Brain pericyte (primary cell): ENCODE measurements at places on chromosomes 12 and 14.
A peak's percentile ranks its signal among the peaks of the same experiment; 100 is the strongest.

DNA sequence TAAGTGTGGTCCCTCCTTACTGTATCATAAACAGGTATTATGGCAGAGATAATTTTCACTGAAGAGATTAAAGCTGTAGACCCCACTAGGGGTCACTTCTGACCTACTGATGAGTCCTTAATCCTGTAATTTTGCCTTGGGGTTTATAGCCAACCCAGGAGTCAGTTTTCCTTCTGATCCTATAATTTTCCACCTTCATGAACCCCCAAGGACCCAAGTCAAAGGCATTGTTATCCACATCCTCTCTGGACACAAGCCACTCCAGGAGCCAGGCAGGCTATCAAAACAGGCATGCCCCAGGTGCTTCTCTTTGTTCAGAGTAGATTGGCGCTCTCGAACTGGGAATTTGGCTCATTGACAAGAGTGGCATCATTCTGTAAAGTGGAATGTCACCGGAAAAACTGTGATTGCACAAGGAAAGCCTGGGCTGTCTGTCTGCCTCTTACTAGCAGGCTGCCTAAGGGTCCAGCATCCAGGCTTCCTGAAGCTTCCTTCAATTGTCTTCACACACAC is 1523.2 kb upstream of the FLRT2 start:
- DNase-seq, result no peak

- no peak for DNase-seq
Measured at GRCh38 chr14:79318371-79318770, 892.9 kb downstream of the DIO2 start.

- DNase-seq, result no peak
Measured at GRCh38 chr14:60266021-60266937, 17.3 kb downstream of the PPM1A start.

- DNase-seq, result no peak
Measured at GRCh38 chr14:91586410-91586809, 76.3 kb upstream of the PPP4R3A start.

DNA sequence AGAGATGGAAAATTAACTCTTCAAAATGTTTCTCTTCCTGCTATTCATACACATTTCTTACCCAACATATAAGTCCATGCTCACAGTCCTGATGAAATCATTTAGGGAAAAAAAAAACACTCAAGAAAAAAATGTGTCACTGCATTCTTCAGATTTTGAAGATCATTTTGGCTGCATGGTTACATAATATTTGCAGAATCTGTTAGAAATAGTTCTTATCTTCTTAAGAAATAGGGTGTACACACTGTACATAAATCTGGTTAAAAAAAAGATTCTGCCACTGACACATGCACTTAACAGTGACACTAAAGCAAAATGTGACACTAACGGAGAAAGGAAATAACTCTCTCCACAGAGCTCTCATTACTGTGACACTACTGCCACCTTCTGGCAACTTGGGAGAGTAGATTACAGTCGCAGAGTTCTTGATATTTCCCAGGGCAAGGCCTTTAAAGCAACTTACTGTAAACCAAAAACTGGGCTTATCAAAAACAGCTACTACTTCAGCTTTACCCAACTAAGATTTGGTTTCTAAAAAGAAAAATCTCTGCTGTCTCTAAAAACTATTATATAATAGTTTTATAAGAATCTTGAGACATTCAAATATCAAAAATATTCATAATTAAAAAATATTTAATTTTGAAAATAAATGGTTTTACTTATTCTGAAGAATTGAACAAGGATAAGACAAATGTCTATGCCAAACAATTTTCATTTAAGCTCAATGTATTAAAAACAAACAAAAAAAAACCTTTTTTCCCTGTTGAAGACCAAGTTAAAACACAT is 65.0 kb downstream of the SETD3 start:
- DNase-seq, result peak; percentile 16

DNA sequence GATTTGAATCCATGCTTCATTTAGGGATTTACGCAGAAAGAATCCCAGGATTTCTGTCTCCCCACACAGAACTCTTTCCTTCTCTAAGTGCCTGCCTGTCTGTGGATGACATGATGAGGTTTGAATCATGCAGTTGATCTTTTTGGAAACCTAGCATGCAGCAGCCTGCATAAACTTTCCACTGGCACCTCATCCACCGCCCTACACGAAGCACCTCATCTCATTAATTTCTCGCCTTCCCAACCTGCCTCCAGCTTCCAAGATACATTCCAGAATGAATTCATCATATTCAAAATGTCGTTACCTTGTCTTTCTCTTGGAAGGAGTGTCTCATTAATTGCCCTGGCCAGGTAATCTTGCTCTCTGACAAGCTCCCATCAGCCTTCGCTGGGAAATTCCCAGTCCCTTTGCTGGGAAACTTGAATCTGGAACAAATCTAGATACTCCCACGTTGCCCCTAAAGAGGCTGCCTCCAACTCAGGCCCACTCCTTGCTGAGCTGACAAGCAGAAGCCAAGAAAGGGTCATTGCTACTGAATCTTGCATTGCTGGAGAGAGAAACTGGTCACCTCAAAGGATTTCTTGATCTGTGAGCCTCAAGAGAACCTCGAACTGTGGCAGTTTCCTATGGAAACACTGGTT is 48.2 kb downstream of the SERPINA3 start:
- DNase-seq, result no peak

DNA sequence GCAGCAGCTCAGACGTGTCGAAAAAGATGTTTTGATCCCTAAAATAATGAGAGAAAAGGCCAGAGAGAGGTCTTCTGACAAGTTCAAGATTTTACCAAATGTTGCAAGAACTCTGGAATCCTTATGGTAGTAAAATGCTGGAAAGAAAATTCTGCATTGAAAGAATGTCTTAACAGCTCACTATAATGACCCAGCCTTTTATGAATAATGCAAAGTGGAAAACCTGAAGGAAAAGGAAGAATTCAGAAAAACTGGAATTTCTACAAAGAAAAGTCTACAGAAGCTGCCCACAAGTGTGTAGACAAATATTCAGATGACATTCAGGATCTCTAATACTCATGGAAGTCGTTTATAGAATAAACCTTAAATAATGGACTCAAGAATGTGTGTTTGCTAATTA is 1.8 kb upstream of the CCDC88C start:
- DNase-seq, result no peak

DNA sequence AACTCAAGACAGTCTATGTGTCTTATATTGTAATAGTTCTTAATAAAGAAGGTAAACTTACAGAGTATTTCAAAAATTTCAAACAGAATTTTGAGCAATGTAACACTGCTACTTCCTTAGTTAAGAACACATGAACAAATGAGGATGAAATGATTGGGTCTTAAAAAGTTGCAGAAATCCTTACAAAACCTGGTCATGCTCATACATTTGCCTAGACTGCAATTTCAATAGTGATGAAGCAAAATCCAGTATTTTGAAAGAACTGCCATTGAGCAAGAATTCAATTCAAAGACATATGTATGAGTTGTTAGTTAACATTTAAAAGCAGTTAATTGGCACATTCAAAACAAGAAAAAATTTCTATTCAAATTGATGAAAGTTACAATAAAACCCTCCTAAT is 17.8 kb upstream of the HIF1A start:
- DNase-seq, result no peak

- no peak for DNase-seq
Measured at GRCh38 chr14:95464514-95464913, 51.9 kb downstream of the SYNE3 start.

DNA sequence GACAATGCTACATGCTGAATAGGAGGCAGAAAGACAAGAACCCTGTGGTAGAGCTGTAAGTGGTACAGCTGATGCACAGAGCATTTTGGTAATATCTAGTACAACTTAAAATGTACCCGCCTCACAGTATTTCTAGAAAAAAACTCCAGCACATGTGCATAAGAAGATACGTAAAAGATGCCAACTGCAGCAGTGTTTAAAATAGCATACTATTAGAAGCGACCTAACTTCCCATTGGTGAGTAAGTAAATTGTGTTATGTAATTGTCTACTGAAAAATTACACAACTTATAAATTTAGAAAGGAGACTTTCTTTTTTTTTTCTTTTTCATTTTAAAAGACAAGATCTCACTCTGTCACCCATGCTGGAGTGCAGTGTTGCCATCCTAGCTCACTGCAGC is 114.3 kb upstream of the CAND1 start:
- no peak for DNase-seq

DNA sequence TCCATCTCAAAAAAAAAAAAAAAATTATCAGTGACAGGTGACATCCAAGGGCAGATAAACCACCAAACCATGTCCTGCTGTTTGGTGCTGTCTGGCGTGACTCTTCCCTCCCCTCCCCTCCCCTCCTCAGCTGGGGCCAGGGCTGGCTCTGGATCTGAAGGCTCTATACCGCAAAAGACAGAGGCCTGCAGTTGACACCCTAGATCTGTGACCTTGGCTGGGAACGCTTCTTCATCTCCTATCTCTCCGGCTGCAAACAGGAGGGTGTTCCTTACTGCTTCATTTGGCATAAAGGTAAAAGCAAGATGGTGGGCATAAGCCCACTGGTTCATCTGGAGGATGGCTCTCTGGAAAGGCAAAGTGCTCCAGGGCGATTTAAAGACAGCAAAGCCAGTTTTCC is 126.8 kb upstream of the PRMT8 start:
- DNase-seq, result no peak

- no peak for DNase-seq
Measured at GRCh38 chr12:66033151-66033550, 97.4 kb downstream of the LLPH start.

- no peak for DNase-seq
Measured at GRCh38 chr12:5803532-5803931, 141.5 kb downstream of the ANO2 start.

DNA sequence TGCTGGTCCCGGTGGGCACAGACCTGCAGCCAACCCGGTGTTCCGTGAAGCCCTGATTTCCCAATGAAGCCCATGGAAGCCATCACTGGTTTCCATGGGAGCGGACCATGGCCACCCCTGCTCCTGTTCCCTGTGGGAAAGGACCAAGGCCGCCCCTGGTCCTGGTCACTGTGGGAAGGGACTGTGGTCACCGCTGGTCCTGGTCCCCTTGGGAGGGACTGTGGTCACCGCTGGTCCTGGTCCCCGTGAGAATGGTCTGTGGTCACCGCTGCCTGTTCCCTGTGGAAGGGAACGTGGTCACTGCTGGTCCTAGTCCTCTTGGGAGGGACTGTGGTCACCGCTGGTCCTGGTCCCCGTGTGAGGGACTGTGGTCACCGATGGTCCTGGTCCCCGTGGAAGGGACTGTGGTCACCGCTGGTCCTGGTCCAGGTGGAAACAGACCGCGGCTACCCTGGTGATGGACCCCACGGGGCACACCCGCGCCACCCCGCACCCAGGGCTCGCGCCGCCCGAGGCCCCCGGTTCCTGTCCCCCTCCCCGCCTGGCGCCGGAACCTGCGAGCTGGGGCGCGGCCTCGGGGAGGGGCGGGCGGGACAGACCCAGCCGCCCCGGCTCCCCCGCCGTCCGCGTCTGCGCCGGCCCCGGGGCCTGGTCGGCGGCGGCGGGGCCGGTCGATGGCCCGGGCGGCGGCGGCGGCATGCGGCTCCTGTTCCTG is at the start of gene GLT1D1:
GLT1D1 (plus strand) TSS at position 594 of the 715 bp plus-strand sequence; CDS start at position 698, 104 bp downstream.
- DNase-seq, result no peak

- DNase-seq, result no peak
Measured at GRCh38 chr12:19674437-19674836, 235.1 kb downstream of the AEBP2 start.

- no peak for DNase-seq
Measured at GRCh38 chr12:70449074-70449752, 83.1 kb downstream of the KCNMB4 start.
